Upper lobe of right lung (tissue), 1 donor: ENCODE measurements at places on chromosomes 6 and 20. TPM values are rescaled to one million over a fixed set of nuclear protein-coding genes. Genes with fewer than 3 reads are reported as not detected.

DNA sequence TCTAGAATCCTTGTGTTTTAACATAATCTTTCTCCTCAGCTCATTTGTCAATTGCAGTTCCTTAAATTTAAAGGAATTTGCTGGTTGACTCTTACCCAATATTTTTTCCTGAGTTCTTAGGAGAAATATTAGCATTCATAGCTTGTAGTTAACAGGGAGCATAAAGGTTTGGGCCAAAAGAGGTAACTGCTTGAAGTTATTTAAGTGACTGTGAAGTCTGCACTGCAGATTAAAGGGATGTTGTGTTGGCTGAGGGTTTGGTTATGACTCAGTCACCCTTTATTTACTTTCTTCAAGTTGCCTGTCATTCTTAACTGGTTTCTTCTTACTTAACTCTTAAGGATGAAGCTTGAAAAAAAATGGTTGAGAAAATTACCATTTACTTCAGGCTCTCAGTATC lies 220.3 kb upstream of the LAMP5 start:
- DNase-seq, result no peak

DNA sequence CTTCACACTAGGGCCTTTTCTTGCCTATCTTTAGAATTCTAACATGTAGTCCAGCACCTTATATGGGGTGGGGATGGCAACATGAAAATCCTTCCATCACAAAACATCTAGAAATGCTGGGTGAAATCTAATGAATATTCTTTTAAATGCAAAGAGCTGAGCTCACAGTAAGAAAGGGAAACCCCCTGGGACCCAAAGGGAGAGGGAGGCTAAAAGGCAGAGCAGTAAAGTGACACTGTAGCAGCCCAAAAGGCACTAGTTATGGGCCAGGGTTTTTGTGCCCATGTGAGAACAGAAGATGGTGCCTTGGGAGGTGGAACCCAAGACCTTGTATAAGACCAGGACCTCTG lies 66.7 kb downstream of the TRAM2 start:
- no peak for DNase-seq

DNA sequence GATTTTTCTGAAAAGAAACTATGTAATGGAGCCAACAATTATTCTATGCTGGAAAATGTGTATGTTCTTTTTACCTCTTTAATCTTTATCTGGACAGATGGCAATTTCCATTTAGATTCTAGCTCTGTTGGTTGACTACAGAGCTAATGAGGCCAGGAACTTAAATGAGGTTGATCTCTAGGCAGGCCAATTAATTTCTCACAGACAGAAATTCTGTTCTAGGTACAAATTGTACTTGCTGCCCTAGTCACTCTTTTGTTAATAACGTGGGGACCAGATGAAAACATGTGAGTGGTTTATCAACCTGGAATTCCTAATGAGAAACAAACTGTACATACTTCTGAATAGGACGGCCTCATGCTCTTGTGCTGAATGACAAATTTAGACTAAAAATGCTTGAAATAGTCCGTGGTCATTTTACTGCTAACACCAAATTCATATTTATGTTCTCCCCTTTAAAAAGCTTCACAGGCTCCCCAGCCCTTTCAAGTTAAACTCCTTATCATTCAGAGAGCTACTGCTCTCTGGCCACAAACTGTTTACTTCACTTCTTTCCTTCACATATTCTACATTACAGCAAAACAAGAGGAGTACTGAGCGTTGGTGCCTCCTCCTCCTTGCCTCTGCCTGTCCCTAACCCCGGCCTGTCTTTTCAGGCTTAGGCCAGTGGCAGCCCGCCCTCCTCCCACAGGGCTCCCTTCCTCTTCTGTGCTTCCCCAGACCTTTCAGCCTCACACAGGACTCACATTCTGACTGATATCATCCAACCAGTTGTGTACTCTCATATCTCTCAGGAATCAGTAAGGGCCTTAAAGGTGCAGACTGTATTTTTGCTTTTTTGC lies 41.4 kb downstream of the DTNBP1 start:
- DNase-seq, result peak; percentile 81

DNA sequence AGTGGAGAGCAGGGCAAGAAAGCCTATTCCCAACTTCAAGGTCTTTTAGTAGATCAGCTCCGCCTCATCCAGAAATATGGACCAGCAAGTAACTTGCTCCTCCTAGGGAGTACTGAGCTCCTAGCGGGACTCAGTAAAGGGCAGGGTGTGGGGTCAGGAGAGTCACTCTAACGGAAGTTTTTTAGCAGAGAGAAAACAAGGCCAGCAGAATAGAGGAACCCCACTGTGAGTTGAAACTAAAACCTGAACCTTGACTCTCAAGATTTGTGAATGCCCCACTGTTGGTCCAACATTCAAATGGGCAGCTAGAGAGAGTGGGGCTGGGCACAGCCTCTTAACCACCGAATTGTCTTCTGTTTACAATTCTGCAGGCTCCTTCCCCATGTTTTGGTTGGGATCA lies 244.8 kb downstream of the FARS2 start:
- DNase-seq, result no peak

GRCh38 chr6:37011656-37012378 lies 6.4 kb downstream of the FGD2 start:
- DNase-seq, result no peak

The HS3ST5 gene
- not detected for total RNA-seq

DNA sequence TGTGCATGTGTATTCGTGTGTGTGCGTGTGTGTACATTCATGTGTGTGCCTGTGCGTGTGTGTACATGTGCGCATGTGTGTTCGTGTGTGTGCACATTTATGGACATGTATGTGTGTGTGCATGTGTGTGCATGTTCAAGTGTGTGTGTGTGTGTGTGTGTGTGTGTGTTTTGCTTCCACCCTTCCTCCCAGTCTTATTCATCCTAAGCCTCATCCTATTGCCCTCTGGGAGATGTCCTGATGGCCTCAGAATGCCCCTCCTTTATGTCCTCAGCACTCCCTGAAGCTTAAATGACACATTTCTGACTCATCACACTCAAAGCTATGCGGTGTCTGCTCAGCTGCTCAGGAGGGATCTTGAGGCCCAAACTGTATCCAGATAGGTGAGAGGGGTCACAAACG lies 76.6 kb upstream of the CCDC167 start:
- no peak for DNase-seq

GRCh38 chr6:33905071-33905609 lies 101.3 kb upstream of the MLN start:
- DNase-seq, result no peak

The PTCRA gene
- total RNA-seq, result 5.0 TPM

The ENPP3 gene
- total RNA-seq, result 0.87 TPM

- DNase-seq, result peak; percentile 89
These were observed 3.6 kb upstream of the MATN4 start for GRCh38 chr20:45311589-45312211.

The TFAP2C gene
- total RNA-seq, result 5.2 TPM

DNA sequence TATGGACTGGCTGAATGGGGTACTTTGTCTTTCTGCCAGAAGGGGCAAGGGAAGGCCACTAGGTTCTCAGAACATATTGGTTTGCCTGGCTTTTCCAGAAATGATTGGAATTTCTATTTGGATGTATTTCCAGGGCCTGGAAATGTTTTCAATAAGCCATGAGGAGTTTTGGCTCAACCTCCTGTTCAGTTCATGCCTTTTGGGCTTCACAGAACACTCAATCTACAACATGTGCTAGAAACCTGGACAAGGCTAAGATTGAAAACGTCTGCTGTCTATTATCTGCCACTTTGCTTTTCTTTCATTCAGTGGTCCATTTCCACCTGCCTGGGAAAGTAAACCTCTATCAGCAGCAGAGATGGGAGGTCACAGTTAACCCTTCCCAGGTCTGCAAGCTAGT lies 793.4 kb downstream of the TENT5A start:
- no peak for DNase-seq

The PPP1R18 gene
- 72.8 TPM for total RNA-seq

The CPNE5 gene
- 2.3 TPM for total RNA-seq

- DNase-seq, result no peak
These were observed 62.9 kb downstream of the WDR27 start for GRCh38 chr6:169638915-169639314.

GRCh38 chr6:160775792-160776580 lies 73.9 kb downstream of the PLG start:
- no peak for DNase-seq

- no peak for DNase-seq
These were observed 53.8 kb downstream of the ABHD12 start for GRCh38 chr20:25336561-25337422.

The FAM162B gene
- 13.2 TPM for total RNA-seq

GRCh38 chr6:116040993-116041392 lies 19.7 kb downstream of the FRK start:
- no peak for DNase-seq

GRCh38 chr6:14002176-14002947 lies 77.6 kb downstream of the RNF182 start:
- DNase-seq, result no peak
